ENCODE measurements at places on chromosomes 5 and 9. TPM values are rescaled to one million over a fixed set of nuclear protein-coding genes. Genes with fewer than 3 reads are reported as not detected.

- H3K36me3 ChIP-seq, result no peaks in the 10 kb centered on the region
- H3K4me1 ChIP-seq, result no peaks in the 10 kb centered on the region
- no peaks in the 10 kb centered on the region for H3K27me3 ChIP-seq
- no peak overlapping the region for H3K27ac ChIP-seq
These were observed 12.6 kb downstream of the UNC5A start for GRCh38 chr5:176822793-176823481.

DNA sequence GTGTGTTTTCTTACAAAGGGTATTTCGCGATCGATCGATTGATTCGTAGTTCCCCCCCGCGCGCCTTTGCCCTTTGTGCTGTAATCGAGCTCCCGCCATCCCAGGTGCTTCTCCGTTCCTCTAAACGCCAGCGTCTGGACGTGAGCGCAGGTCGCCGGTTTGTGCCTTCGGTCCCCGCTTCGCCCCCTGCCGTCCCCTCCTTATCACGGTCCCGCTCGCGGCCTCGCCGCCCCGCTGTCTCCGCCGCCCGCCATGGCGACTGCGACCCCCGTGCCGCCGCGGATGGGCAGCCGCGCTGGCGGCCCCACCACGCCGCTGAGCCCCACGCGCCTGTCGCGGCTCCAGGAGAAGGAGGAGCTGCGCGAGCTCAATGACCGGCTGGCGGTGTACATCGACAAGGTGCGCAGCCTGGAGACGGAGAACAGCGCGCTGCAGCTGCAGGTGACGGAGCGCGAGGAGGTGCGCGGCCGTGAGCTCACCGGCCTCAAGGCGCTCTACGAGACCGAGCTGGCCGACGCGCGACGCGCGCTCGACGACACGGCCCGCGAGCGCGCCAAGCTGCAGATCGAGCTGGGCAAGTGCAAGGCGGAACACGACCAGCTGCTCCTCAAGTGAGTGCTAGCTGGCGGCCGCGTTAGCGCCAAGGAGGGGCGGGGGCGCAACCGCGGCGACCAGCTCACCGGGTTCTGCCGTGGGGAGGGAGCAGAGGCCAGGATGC, 480 bp downstream of the LMNB1 start:
- H3K4me1 ChIP-seq, result no peaks in the 10 kb centered on the region
- peak overlapping the region; percentile 86 for H3K4me3 ChIP-seq
- H3K27ac ChIP-seq, result peak overlapping the region; percentile 96
- no peaks in the 10 kb centered on the region for H3K36me3 ChIP-seq
- DNase-seq, result peak; percentile 70

DNA sequence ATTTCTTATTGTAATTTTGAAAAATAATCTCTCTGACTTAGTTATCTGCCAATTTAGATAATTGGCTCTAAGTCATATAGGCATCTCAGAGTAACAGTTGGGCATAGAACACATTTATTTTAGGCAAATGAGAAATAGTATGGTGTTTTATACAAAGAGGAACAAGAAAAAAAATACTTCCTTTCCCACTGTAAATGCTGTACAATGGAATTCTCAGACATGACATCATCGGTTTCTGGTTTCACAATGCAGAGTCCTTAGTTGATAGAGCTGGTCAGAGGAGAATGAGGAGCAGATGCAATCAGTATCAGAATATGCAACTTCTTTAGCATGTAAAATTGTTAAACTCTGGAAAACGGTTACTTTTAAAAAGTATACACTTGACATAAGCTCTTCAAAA, 49.4 kb downstream of the PLK2 start:
- H3K4me3 ChIP-seq, result no peak overlapping the region
- H3K36me3 ChIP-seq, result no peaks in the 10 kb centered on the region
- H3K4me1 ChIP-seq, result no peaks in the 10 kb centered on the region
- H3K27me3 ChIP-seq, result no peaks in the 10 kb centered on the region

DNA sequence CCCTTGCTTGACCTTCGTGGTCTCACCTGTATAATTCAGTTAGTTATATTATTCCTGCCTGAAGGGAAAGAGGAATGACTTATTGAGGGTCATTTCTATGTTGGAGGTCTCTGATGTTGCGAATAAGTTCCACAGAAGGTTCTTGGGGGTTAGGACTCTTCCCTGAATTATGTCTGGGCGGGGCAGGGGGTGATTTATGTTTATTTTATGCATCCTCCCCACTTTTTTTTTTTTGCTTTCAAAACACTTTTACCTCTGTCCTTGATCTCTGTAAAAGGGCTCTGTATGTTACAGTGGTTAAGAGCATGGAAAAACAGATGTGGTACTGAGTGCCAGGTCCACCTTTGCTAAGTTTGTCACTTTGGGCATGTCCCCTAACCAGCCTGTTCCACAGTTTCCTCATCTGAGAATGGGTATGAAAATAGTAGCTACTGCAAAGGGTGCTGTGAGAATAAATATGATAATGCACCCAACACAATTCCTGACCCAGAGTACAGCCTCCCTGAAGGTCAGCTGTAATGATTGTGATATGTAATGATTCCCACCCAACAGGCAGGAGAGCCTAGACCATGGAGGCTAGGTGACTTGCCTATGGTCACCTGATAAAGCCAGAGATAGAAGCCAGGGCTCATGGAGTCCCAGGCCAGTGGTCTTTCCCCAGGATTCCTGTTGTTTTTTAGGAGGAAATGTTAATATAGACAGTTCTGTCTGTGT, 54.8 kb downstream of the SLC22A5 start:
- H3K4me3 ChIP-seq, result no peak overlapping the region
- H3K36me3 ChIP-seq, result no peaks in the 10 kb centered on the region
- DNase-seq, result no peak
- H3K4me1 ChIP-seq, result peaks cover 41% of the 10 kb centered on the region
- H3K27me3 ChIP-seq, result no peaks in the 10 kb centered on the region

- H3K36me3 ChIP-seq, result no peaks in the 10 kb centered on the region
- H3K27ac ChIP-seq, result no peak overlapping the region
- H3K4me1 ChIP-seq, result no peaks in the 10 kb centered on the region
These were observed 72.7 kb downstream of the CERT1 start for GRCh38 chr5:75438722-75439121.

GRCh38 chr5:58024151-58024550, 435.7 kb downstream of the PLK2 start:
- H3K27ac ChIP-seq, result no peak overlapping the region
- no peak for DNase-seq
- H3K36me3 ChIP-seq, result no peaks in the 10 kb centered on the region
- no peaks in the 10 kb centered on the region for H3K4me1 ChIP-seq

DNA sequence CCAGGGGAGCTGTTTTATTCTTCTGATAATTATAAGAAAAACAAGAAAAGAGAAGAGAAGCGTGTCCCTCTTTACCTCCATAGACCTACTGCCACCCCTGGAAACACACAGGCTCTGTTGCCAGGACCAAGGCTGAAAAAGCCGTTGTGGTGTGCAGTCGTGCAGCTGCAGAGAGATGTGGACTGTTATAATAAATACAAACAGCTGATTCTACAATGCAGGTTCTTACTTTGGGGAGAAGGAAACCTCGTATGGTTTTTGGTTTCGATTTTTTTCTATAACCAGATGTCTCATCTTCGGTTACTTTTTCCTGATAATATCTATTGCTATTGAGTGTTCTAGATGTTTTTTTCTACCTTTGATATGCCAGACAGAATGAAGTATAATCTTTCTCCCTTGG, 28.1 kb downstream of the FYB1 start:
- DNase-seq, result no peak
- H3K4me1 ChIP-seq, result no peaks in the 10 kb centered on the region
- no peaks in the 10 kb centered on the region for H3K36me3 ChIP-seq
- no peak overlapping the region for H3K4me3 ChIP-seq

DNA sequence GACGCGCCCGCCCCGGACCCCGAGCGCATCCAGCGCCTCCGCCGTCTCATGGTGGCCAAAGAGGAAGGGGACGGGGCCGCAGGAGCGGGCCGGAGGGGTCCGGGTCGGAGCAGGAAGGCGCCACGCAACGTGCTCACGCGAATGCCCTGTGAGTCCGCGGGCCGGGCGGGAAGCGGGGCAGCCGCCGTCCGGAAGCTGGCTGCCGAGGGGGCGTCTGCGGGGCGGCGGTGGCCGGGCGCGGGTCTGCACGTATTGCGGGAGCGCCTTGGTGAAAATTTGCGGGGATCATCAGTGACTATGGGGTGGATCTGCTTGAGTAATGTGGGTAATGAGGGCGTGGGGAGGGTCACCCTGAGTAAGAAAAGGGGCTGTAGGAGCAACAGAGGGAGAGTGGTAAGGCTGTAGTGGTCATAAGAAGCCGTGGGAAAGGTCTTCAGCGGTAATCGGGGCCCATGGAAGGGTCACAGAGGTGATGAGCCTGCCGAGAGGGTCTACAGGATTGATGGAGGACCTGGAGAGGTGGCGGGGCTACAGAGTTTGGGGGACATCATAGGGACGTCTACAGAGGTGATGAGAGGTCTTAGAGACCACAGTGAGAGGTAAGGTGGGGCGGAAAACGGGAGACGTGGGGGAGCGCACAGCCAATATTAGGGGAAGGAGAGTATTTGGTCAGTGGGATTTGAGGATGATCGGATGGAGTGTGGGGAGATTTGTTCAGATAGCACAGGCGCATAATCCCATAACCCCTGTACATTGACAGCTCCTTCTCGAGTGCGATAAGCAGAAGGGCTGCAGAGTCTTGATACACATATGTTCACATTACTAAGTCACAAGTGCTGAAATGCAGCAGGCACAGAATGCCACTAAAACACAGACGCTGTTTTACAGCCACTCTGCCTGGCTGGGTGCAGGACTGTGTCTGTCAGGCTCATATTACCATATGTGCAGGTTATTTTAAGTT, 819 bp downstream of the LSM11 start:
- no peaks in the 10 kb centered on the region for H3K27me3 ChIP-seq
- peaks cover 3% of the 10 kb centered on the region for H3K4me1 ChIP-seq
- peak overlapping the region; percentile 92 for H3K4me3 ChIP-seq
- no peak overlapping the region for H3K27ac ChIP-seq
- H3K36me3 ChIP-seq, result no peaks in the 10 kb centered on the region
- peak; percentile 37 for DNase-seq

DNA sequence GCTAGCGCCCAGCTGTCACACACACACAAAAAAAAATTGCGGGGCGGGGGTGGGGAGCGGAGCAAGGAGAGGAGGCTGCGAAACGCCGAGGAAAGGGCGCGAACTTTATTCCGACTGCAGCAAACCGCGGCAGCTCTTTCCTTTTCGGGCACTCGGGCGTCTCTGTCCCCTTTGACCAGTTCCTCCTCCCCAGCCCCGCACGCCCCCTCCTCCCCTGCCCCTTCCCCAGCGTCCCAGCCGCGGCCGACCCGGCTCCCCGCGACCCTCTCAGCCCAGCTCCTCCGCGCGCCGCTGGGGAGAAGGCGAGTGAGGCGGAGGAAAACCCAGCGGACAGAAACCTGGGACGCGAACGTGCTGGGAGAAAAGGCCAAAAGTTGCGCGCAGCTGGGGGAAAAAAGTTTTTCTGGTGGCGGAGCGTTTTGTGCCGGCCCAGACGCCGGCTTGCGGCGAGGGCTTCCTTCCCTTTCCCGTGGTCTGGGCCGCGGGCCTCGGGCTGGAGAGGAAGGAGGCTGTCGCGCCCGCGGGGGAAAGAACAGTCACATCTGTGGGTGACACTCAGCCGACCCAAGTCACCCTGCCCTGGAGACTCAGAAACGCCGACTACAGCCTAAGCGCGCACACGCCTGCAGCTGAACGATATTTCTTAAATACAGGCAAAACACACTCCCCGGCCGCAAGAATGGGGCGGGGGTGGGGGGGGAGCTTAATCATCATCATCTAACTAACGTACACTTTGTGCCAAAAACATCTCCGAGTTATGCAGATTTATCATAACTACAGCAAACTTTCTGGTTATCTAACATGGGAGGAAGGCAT, 1.1 kb upstream of the BNC2 start:
- H3K4me1 ChIP-seq, result no peaks in the 10 kb centered on the region
- H3K27ac ChIP-seq, result no peak overlapping the region
- peaks cover 7% of the 10 kb centered on the region for H3K27me3 ChIP-seq
- H3K36me3 ChIP-seq, result no peaks in the 10 kb centered on the region

GRCh38 chr5:95803271-95804148, 19.0 kb downstream of the GLRX start:
- H3K27ac ChIP-seq, result no peak overlapping the region
- no peak overlapping the region for H3K4me3 ChIP-seq
- DNase-seq, result no peak

DNA sequence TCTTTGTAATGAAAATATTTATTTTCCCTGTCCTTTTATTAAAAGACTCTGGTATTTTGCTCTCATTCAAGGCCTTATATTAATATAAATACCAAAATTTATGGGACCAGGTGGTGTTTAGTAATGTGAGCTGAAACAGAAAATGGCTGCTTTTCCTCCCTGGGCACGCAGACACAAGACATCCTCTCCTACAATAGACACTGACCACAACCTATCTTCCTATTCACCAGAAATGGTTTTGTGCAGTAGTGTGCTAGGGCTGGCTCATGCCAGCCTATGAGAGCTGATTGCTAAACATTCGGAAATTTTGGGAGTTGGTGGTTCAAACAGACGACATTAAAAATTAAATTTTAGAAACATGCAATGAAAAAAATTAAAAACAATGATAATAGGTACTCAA, 338.2 kb downstream of the BNC2 start:
- no peak overlapping the region for H3K4me3 ChIP-seq
- no peaks in the 10 kb centered on the region for H3K27me3 ChIP-seq
- H3K27ac ChIP-seq, result no peak overlapping the region
- DNase-seq, result no peak
- H3K36me3 ChIP-seq, result no peaks in the 10 kb centered on the region
- H3K4me1 ChIP-seq, result no peaks in the 10 kb centered on the region

GRCh38 chr9:117074784-117075520, 339.9 kb downstream of the ASTN2 start:
- H3K27ac ChIP-seq, result no peak overlapping the region
- DNase-seq, result no peak
- no peak overlapping the region for H3K4me3 ChIP-seq
- no peaks in the 10 kb centered on the region for H3K4me1 ChIP-seq
- no peaks in the 10 kb centered on the region for H3K36me3 ChIP-seq
- H3K27me3 ChIP-seq, result no peaks in the 10 kb centered on the region

- no peaks in the 10 kb centered on the region for H3K27me3 ChIP-seq
- H3K4me3 ChIP-seq, result no peak overlapping the region
- H3K36me3 ChIP-seq, result no peaks in the 10 kb centered on the region
These were observed 36.2 kb upstream of the ZNF169 start for GRCh38 chr9:94222870-94223269.

DNA sequence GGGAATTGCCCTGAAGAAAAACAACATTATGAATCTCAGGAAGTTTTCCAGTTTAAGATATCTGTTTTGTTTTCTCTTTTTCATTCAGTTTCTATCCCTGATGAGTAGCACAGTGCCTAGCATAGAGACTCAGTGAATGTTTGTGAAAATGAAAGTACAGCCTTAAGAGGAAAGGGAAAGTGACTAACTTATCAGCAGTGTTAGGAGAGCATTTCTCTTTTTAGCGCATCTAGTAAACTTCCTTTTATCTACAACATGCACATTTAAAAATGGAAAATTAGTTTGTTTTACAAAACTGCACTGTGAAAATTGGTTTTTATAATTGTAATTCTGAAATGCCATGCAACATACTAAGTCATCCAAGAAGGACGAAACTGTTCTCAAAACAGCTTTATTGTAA, 110.8 kb downstream of the SMARCA2 start:
- peaks cover 10% of the 10 kb centered on the region for H3K4me1 ChIP-seq
- H3K27me3 ChIP-seq, result no peaks in the 10 kb centered on the region
- no peak overlapping the region for H3K27ac ChIP-seq
- no peak for DNase-seq

RLN2 gene
- total RNA-seq, result not detected

CD74 gene
- total RNA-seq, result 70.5 TPM

CATSPER3 gene
- total RNA-seq, result 0.39 TPM

AJM1 gene
- 3.5 TPM for total RNA-seq

UNC5A gene
- total RNA-seq, result 0.25 TPM

PKD2L2 gene
- total RNA-seq, result not detected

C9orf152 gene
- 1.0 TPM for total RNA-seq

NKD2 gene
- total RNA-seq, result 8.8 TPM
